ENCODE measurements at places on chromosomes 16 and 17.

GRCh38 chr17:1834380-1835149 lies 4.8 kb downstream of the RPA1 start:
- no peak for DNase-seq

DNA sequence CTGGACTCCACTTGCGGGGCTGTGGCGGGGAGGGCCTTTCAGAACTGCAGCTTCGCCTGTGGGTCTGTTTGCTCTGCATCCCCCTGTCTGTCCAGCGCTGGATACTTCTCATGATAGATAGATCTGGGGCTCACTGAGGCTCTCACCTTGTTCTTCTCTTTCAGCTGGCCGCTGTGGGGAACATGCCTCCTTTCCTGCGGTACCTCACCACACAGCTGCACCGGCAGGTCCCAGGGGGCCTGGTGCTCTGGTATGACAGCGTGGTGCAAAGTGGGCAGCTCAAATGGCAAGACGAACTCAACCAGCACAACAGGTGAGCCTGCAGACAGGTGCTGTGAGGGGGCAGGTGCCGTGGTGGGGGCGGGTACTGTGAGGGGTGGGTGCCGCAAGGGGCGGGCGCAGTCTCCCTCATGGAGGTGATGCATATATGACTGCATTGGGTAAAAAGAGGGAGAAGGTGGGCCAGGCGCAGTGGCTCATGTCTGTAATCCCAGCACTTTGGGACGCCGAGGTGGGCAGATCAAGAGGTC lies 6.2 kb downstream of the ENGASE start:
- DNase-seq, result no peak

GRCh38 chr16:1691956-1692355 lies 13.9 kb downstream of the JPT2 start:
- DNase-seq, result no peak

- no peak for DNase-seq
Measured at GRCh38 chr16:6897876-6898485, 434.7 kb upstream of the RBFOX1 start.

- DNase-seq, result no peak
Measured at GRCh38 chr16:85522842-85523601, 90.1 kb upstream of the GSE1 start.

DNA sequence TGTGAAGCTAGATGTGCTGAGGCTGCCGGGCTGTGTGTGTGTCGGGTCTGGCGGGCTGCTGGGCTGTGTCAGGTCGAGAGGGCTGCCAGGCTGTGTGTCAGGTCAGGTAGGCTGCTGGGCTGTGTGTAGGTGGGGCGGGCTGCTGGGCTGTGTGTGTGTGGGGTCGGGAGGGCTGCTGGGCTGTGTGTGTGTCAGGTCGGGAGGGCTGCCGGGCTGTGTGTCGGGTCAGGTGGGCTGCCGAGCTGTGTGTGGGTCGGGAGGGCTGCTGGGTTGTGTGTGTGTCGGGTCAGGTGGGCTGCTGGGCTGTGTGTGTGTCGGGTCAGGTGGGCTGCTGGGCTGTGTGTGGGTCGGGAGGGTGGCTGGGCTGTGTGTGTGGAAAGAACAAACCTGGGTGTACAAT lies 8.6 kb downstream of the WDR45B start:
- DNase-seq, result no peak

GRCh38 chr16:79430191-79430678 lies 170.3 kb downstream of the MAF start:
- DNase-seq, result no peak

DNA sequence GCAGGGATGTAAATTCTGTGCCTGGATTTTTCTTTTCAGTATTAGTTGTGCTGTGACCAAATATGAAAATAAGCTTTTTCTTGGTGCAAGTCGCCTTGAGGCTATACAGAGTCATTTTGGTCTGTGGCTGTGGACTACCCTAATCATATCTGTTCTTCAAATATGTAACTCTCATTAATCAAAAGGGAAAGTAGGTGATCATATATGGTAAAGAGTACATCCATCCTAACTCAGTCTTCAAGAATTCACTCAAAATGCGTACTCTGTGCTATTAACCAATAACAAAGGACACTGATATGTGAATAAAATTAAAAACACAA lies 2.6 kb downstream of the CPD start:
- DNase-seq, result no peak

- DNase-seq, result no peak
Measured at GRCh38 chr17:27424516-27424915, 31.7 kb upstream of the KSR1 start.

DNA sequence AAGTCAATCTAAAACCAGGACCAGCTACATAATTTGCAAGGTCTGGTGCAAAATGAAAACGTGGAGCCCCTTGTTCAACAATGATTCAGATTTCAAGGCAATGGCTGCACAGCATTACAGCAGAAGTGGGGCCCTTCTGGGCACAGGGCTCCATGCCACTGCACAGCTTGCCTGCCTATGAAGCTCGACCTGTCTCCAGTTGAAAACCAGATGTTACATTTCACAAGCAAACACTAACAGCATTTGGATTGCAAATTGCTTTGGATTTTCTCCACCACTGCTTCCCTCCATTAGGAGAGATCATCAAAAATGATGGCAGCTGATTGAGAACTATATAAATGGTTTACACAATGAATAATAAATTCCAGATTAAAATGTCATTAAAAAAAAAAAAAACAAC lies 551.4 kb upstream of the ZFHX3 start:
- no peak for DNase-seq

- no peak for DNase-seq
Measured at GRCh38 chr16:71540-72401, 660 bp downstream of the RHBDF1 start.

All from NCI-H1930 (cell line).